ENCODE measurements at places on chromosomes 1 and 21.

GRCh38 chr1:244660595-244660994 lies 7.7 kb downstream of the DESI2 start:
- DNase-seq: no peak

- DNase-seq: no peak
Measured at GRCh38 chr1:47914218-47914938, 82.8 kb downstream of the TRABD2B start.

DNA sequence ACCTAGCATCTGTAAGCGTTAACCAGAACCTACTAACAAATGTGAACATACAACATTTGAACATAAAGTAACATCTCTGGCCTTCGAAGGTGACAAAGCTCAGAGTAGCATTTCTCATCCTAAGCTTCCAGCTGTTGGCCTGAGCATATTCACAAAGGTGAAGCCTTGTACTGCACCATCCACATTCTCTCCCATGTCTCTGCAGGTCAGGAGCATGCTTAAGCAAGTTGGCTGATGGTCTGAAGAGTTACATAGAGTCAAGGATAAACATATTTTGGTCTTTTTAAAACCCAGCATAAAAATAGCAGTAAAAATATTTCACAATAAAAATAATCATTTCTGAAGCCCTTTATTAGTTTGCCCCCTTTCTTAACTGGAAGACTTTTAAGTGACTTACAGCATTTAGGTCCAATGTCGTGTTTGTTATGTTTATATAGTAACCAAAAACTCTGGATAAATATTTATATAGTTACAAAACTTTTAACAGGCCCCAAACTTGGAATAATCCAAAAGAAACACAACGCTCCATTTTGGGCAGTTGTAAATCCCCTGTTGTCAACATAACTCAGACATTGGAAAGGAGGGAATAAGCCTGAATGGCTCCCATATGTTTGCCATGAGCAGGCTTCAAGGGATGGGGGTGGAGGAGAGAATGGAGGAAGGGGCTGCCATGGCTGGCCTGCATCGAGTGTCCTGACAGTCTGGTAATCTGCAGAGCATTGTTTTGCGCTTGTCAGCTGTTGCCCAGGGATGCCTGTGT lies 42.8 kb upstream of the ENAH start:
- DNase-seq: no peak

DNA sequence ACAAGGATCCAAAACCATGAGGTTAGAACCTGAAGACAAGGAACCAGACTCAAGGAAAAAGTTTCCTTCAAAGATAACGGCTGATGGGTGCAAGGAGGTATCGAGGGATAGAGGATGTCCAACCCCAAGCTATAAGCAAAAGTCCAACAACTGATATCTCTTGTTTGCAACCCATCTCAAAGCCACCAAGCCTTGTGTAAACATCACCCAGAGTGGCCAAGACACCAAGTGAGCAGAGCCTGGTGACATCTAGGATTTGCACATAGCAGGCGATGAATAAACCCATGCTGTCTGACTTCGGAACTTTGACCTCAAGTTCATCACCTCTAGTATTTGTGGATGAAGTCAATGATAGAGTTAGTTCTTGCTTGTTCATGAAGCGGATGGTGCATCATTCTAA lies 180.7 kb downstream of the ETS2 start:
- no peak for DNase-seq

DNA sequence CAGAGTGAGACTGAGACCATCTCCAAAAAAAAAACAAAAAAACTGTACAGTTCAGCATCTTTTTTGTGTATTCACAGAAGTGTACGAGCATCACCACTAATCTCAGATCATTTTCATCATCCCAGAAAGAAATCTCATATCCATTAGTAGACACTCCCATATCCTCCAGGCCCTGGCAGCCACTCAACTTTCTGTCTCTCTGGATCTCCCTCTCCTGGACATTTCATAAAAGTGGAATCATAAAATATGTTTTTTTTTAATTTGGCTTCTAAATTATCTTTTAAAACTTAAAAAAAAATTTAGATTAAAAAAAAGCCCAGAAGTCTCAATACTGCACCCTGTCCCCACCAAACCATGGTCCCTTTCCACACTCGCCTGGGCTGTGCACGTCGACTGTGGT lies 22.1 kb downstream of the RIPPLY3 start:
- no peak for DNase-seq

- no peak for DNase-seq
Measured at GRCh38 chr21:43370091-43370658, 56.8 kb downstream of the SIK1 start.

DNA sequence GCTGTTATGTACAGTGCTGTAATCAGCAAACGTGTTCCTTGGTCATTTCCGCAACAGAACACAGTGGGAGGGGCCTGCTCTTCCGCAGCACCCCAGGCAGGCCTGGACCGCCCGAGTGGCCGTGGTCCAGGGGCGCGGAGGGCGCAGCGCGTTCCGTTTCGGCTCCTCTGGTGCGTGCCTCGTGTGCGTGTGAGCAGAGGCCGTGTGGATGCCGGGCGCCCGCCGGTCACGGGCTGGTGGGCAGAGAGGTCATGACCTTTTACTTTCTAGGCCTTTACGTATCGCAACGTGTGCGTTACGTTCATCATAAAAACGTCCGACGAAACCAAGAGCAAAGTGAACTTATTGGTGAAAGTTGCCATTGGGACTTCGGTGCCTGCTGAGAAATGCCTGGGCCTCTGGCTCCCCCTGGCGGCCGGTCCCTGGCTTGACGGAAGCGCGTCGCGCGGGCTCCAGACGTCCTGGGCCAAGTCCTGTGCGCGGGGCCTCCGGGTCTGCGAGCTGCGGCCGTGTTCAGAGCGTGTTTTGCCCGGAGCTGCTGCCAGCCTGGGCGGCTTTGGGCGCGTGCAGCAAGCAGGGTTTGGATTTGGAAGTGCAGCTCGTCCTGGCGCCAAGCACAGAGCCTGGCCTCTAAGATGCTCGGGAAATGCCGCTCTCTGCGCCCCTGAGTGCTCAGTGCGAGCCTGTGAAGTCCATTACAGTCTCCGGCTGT lies 34.4 kb downstream of the COL18A1 start:
- DNase-seq: no peak

DNA sequence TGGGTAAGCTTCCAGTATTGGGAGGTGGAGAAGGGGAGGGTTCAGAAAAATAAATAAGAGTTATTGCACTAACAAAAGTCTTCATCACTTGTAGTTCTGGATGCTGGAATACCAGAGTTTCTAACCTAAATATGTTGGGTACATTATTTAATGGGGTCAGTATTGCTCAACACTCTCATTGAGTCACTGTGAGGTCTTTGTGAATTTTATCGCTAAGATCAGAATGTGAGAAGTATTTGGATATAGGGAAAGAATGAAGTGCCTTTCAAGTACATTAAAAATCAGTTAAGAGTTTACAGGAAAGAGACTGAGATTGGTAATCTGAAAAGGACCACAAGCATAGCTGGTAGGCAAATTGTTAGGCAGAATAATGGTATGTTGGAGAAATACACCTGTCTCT lies 8.8 kb downstream of the SNRPE start:
- no peak for DNase-seq

- no peak for DNase-seq
Measured at GRCh38 chr1:166490437-166490991, 323.7 kb upstream of the FAM78B start.

- DNase-seq: no peak
Measured at GRCh38 chr1:107842241-107842640, 122.7 kb downstream of the VAV3 start.

DNA sequence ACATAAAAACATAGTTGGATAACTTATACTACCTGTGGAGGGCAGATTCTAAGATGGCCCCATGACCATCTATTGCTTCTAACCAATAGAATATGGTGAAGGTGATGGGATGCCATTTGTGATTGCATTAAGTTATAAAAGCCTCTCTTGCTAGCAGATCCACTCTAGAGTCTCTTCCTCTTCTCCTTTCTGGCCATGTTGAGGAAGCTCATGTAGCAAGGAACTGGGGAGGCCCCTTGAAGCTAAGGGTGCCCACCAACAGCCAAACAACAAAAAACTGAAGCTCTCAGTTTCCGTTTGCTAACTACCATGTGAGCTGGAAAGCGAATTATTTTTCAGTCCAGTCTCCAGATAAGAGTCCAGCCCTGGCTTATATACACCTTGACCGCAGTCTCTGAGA lies 16.0 kb upstream of the AGO1 start:
- DNase-seq: no peak

DNA sequence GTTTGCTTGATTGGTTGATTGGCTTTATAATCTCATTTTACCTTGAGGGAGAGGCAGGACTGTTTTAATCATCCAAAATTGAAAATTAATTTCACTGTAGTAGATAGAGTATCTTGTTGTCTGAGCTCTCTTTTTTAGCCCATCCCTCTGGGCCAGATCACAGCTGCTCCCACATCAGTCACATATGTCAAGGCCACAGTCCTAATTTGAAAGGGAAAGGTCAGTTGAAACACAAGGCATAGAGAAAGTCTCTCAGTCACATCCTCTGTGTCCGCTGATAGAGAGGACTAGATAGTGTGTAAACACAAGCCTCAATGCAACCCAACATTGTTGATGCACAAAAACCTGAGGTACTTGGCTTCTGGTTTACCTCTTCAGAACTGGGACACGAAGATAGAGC lies 6.8 kb downstream of the C1orf74 start:
- DNase-seq: no peak

- DNase-seq: no peak
Measured at GRCh38 chr1:155640367-155640766, 30.3 kb downstream of the MSTO1 start.
